ENCODE measurements at places on chromosomes 1 and 21.

DNA sequence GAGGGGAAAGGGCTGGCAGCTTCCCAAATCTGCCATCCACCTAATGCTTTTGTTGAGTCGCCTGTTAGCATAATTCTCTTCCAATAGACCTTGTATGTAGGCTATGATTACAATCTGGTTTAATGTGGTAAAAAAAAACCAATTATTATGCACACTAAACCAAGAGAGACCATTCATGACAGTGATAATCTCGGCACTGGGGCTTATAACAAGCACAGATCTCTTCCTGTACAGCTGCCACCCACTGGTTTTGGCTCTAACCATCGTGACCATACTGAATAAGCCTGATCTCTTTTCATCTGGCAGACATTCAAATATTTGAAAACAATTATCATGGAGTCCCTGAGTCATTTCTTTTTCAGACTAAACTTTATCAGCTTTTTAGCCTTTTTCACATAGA, 12.0 kb upstream of the SYT14 start:
- DNase-seq: no peak

DNA sequence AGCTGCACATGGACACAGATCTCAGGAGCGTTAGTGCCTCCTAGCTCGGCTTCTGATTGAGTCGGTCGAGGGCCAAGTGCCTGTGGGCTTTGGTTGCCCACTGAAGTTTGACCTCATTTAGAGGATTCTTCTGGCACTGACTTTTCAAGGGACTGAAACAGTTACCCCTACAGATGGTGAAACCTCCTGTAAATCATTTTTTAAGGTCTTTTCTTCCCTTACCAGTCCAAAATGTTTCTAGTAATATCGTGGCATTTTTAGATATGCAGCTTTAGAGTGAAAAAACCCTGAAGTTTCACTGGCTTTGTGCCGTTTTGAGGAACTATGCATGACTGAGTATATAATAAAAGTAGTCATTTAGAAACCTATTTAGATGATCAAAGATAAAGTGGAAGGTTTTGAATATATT, 34.7 kb upstream of the L1TD1 start:
- no peak for DNase-seq

GRCh38 chr1:167512046-167512654, 6.2 kb downstream of the CD247 start:
- DNase-seq: no peak

DNA sequence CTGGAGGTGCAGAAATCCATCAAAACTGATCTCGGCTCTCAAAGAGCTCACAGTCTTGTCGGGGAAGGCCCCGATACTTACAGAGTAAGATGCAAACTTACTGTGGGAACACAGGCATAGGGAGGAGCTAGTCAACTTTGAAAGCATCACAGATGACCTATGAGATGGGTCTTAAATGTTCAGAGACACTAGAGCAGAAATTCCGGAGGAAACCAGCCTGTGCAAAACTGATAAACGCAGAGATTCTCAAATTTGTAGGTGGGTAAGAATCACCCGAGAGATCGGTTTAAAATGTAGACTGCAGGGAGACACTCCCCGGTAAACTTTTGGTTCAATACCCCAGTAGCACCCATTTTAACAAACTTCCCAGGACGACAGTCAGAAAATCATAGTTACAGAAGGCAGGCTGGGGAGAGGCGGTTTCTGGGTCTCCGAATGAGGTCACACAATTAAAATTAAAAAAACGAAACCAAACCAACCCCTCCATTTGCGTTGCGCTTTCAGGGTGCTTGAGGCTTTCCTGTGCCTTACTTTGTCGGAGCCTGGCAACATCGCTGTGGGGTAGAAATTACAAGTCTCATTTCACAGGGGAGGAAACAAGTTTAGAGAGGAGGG, 755 bp upstream of the THRAP3 start:
- no peak for DNase-seq

GRCh38 chr1:181541947-181542346, 58.6 kb downstream of the CACNA1E start:
- no peak for DNase-seq

- DNase-seq: no peak
Observed at GRCh38 chr1:91499904-91500755, 521 bp upstream of the CDC7 start.

DNA sequence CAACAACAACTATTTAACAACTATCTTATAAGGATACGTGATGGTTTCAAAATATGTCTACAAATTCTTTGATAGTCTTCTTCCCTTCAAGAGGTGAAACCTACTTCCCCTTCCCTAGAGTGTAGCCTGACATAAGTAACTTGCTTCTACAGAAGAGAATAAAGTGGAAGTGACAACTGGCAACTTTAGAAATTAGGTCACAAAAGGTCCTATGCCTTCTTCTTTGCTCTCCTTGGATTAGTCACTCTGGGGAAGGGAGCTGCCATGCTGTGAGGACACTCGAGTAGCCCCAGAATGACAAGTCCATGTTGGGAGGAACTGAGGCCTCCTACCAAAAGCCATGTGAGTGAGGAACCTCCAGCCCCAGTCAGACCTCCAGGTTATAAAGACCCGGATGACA, 19.2 kb downstream of the EFCAB14 start:
- no peak for DNase-seq

DNA sequence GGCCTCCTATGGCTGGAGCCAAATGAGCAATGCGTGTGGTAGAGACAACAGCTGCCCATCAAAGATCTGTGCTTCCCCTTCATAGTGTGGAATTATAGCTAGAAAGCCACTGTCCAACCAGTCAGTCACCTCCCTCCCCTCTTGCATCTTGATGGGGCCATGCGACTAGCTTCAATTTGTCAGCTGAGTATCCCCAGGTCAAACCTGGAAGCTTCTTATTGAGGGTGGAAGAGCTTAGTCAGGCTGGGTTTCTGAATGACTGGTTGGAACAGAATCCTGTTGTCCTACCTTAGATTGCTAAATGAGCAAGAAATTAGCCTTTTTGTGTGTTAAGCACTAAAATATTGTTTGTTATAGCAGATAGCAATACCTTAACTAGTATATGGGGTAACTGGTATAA, 625.4 kb downstream of the PTPRC start:
- DNase-seq: no peak

GRCh38 chr1:39043513-39043912, 17.4 kb downstream of the NDUFS5 start:
- DNase-seq: no peak

Data from activated B cell treated with CpG ODN at 0.5 μM for 24 hours (primary cell).